Breast epithelium (tissue), 4 donors: ENCODE measurements at places on chromosomes 4 and X. TPM values are rescaled to one million over a fixed set of nuclear protein-coding genes. Genes with fewer than 3 reads are reported as not detected.
A peak's percentile ranks its signal among the peaks of the same experiment; 100 is the strongest.

DNA sequence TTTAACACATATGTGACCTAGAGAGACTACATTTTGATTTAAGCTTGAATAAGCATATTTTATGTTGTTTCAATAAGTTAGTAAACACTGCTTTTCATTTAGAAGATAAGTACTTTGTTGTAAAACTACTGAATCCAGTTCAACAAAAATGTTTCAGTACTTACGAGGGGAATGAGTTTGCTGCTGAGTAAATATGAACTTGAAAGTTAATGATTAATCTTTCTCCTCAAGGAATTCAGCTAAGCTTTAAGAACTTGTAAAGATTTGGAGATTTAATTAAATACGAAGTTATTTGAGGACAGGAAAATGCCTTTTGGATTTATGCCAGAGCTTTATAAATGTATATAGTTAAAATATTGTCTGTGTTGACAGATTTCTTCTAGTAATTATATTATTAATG lies 933.0 kb upstream of the LCORL start:
- DNase-seq, result no peak

DNA sequence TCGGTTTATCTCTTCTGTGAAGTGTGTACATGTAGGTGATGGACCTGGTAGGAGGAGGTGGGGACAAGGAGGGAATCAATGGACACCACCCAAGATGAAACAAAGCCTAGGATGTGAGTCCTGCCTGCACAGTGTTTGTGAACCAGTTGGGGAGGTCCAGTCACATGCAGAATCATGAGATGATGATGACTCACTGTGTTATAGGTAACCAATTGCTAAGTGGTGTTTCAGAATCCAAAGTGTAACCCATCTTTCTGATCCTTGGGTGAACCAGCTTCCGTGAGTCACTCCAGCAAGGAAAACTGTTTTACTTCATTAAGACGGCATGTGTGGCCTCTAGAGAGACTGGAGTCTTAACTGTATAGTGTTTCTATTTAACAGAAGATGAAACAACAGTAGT lies 57.9 kb upstream of the HPF1 start:
- DNase-seq, result no peak

The SPRY1 gene
- 82.1 TPM for total RNA-seq

DNA sequence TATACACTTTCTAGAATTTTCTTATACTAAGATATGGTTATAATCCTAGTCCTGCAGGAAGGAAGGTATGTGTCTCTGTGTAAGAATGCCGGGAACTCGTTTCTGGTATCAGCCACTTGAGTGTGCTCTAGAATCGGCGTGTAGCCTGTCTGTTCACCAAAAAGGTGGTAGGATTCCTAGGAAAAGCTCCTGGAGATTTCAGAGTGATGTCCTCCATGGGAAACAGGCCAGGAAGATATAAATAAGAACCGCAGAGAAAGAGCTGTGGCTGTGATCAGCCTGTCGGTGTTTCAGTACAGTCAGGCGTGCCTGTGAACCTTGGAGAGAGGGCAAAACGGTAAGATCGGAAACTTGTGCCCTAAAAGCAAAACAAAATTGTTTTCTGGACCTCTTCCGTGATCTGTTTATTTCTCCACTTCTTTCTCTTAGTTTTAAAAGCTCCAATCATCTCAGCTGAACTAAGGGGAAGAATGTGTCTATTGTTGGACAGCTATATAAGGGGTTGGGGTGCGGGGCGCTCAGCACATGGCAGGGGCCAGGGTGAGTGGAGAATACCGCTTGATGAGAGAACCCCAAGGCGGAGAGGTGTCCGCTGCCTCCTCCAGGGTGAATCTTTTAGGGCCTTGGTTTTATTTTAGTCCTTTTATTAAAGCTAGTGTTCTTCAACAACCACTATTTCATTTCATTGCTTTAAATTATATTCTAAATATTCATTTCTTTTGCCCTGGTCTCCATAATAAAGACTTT lies 303.8 kb upstream of the TENM3 start:
- no peak for DNase-seq

- no peak for DNase-seq
These were observed 25.9 kb downstream of the PKD2 start for GRCh38 chr4:88033309-88033708.

The PLXNA3 gene
- 6.1 TPM for total RNA-seq

DNA sequence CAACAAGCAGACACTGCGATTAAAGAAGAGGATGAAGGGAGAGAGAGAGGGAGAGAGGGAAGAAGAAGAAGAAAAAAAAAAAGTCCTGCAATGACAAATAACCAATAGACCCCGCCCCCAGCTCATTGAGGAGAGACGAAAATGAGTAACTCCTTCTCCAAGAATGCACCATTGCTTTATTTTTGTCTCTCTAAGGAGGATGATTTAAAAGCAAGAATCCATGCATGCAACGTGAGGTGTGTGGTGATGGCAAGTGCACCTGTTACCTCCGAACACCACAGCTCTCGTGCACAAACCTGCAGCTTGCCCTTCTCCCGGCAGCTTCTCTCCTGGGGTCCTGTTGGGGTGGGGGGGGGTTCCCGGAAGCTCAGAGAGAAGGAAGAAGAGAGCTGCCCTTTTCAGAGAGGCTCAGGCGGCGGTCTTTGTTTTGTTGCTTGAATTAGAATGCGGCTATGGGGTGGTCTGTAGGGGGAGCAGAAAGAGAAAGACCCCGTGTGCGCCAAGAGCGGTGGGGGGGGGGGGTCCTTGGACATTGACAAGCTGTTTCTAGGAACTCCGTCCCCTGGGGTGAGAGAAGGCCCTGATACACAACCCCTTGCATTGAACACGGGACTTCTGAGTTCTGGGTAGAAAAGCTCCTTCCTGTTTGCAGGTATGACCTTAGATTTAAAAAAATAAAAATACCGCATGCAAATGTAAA lies 100.7 kb downstream of the CRLF2 start:
- DNase-seq, result no peak

GRCh38 chr4:183142571-183143550 lies 43.8 kb downstream of the WWC2 start:
- DNase-seq, result peak; percentile 71

DNA sequence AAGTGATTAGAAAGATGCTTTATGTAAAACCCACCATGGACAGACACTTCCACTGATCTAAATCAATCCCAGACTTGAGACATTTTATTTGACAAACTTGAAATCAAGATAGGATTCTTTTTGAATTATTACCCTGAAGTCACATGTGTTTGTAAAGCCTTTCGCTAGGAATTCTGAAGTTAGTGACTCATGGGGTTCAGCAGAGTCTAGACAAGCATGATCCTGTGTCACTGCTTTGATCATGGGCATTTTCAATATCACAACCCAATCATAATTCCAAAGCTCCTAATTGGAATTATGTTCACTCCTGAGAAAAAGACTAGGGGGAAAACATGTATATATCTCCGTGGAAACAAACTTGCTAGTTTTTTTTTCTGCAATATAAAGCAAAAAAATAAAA lies 67.5 kb upstream of the BMP3 start:
- no peak for DNase-seq

GRCh38 chr4:84750260-84750959 lies 167.5 kb downstream of the CDS1 start:
- no peak for DNase-seq

- no peak for DNase-seq
These were observed 12.9 kb downstream of the ING2 start for GRCh38 chr4:183517781-183518180.
